Activated naive CD8-positive, alpha-beta T cell treated with anti-CD3 and anti-CD28 coated beads, Interleukin-2, amount 10 ng/mL, durations not matched to agents 7 days and 5 days (primary cell): ENCODE measurements at places on chromosomes 7 and 10.

DNA sequence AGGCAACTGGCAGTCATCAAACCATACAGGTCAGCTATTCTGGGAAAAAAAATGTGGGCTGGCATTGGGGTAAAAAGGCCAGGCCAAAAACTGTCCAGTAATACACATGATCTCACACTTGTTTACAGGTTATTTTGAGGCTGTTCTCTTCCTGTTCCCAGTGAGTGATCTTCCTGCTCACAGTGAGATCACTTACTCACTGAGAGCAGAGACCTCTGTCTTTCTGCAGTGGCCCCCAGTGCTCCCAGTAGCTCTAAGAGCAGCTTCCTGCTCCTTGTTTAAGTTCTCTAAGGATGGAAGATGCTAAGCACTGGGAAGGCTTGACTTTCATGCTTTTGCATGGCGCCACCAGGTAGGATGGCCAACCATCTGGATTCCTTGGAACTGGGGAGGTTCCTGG lies 93.5 kb upstream of the KIAA1217 start:
- no peak for DNase-seq

DNA sequence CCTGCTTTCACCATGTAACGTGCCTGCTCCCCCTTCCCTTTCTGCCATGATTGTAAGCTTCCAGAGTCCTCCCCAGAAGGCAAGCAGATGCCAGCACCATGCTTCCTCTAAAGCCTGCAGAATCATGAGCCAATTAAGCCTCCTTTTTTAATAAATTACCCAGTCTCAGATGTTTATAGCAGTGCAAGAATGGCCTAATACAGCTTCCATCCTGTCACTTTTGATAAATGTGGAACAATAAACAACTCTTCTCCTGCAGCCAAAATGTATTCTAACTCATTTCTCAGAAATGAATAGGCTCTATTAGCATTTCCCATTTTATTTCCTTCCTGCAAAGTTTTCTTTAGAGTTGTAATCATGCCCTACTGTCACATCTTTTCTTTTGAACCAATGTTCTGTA lies 43.4 kb downstream of the C7orf25 start:
- DNase-seq = no peak

DNA sequence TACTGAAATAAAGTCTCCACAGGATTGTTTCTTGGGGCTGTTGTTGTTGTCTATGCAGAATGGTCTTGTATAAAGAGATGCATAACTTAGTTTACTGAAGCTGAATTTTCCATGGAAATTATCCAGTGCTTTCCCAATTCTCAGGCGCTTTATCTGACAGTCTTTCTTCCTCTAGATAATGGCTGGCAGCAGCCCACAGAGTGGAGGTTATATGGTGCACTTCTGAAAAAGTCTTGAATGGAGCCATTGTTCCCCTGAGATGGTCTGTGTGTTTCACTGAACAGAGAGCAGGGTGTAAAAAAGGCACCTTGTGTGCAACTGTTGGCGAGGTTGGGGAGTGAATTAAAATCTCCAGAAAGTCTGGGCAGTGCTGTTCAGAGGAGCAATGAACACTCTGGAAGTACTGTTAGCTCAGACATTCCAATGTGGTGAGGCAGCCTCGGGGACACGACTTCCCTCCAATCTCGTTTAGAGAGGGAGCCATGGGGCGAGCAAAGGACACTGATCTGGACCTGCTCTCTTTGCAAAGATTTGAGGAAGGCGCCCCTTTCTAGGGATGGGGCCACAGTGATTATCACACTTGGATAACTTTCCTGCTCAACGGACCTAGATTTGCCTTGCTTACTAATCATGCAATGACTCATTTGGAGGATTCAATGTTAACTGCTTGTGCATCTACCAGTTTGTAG lies 2.0 kb upstream of the PLCE1 start:
- DNase-seq = no peak

GRCh38 chr10:5219262-5219661 lies 22.6 kb downstream of the AKR1C4 start:
- no peak for DNase-seq

DNA sequence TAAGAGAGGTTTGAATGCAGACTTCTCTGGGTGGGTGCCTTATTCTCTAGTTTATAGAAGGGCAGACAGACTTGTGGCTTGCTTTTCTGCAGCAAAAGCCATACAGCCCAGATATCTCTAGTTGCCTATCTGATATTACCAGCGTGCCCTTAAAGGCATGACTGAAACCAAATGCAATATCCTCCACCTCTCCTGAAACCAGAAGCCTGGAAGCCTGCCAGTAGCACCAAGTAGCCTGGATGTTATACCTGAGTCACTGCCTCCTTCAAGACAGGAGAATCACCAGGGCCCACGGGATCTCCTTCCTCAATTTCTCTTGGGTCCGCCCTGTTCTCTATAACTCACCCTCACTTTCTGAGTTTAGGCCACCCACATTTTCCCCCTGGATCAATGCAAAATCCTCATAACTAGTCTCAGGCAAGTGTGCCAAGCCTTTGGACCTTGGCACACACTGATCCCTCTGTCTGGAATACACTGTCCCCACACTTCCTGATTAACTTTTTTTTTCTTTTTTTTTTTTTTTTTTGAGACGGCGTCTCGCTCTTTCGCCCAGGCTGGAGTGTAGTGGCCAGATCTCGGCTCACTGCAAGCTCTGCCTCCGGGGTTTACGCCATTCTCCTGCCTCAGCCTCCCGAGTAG lies 638.4 kb downstream of the GALNT17 start:
- no peak for DNase-seq

DNA sequence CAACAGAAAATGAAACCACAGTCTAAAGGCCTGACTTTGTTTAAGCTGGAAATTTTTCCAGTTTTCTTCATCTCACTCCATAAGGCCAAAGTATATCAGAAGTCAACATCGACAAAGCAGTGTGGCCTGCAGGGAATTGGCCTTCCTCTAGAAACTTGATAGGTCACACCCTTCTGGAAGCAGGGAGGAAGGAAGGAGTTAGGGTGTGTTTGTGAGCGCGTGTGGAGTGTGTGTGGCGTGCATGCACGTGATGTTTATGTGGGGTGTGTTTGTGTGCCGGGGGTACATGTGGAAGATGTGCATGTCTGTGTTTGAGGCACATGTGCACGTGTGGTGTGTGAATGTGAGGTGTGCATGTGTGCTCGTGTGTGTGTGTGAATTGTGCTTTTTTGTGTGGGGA lies 28.6 kb downstream of the ZC3HAV1 start:
- no peak for DNase-seq

DNA sequence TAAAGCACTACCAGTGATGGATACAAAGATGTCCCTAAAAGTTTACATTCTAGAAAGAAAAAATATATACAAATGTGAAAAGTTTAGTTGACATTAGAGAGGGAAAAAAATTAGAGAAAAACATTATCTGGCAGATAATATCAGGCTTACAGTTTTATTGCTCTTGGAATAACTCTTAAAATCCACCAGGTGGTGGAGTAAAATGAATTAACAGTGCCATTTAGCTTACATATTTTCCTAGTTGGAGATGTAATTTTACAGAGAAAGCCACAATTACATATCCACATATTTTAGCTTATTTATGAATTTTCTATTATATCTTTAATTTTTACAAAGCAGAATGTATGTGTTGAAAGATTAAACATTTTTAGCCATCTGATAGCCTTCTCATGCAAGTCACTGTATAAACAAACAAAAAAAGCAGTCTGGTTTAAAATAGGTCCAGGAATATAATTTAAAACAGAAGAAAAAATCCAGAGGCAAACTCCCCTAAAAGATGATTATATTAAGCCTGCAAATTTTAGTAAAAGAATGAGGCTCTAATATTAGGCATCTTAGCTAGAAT lies 6.5 kb downstream of the CABCOCO1 start:
- no peak for DNase-seq

- no peak for DNase-seq
Observed at GRCh38 chr10:102630663-102631062, 13.6 kb upstream of the TRIM8 start.
